ENCODE measurements at places on chromosomes 5 and 9. TPM values are rescaled to one million over a fixed set of nuclear protein-coding genes. Genes with fewer than 3 reads are reported as not detected.

CACFD1 gene
- total RNA-seq = 37.3 TPM

ENTREP1 gene
- 8.6 TPM for total RNA-seq

SLC34A1 gene
- total RNA-seq = 0.91 TPM

SPINK7 gene
- not detected for total RNA-seq

DNA sequence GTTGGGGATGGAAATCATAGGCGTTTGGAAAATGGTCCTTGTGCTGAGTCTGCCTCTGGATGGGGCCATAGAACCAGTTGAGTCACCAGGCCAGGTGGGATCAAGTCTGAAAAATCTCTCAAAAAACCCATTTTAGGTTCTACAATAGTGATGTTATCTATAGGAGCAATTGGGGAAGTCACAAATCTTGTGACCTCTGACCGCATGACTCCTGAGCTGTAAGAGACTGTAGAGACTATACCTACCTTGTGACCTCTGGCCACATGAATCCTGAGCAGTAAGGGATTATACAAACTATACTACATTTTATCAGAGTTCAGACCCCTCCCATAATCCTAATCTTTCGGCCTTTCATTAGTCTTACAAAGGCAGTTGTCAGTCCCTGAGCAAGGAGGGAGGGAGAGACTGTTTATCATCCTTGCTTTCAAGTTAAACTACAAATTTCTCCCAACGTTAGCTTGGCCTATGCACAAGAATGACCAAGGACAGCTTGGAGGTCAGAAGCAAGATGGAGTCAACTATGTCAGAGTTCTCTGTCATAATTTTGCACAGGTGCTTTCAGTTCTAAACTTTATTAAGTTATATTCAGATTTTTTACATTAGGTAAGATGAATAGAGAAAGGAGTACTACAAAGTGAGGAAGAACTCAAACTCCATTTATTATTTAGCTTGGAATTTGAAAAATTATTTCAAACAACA is 11.5 kb upstream of the JMY start:
- H3K4me1 ChIP-seq = no peaks in the 10 kb centered on the region
- H3K27ac ChIP-seq = no peak overlapping the region

DNA sequence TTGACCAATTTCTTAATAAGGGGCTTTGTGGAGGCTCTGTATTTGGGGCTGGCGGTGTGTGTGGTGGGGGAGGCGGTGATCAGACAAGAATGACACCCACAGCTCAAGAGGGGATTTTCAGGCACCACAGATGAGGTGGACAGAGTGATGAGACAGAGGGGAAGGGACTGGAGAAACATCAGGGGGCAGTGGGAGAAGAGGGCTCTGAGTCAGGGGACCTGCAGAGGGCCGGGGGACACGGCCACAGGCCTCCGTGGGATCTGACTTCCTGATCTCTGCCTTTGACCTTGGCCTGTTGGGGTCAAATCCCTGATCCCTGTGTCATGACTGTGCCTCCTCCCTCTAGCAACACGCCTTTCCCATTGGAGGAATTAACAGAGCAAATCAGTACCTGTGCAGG is 197.7 kb downstream of the C9orf50 start:
- DNase-seq = no peak
- H3K36me3 ChIP-seq = no peaks in the 10 kb centered on the region
- no peak overlapping the region for H3K27ac ChIP-seq
- peaks cover 11% of the 10 kb centered on the region for H3K4me1 ChIP-seq
- no peaks in the 10 kb centered on the region for H3K27me3 ChIP-seq

DNA sequence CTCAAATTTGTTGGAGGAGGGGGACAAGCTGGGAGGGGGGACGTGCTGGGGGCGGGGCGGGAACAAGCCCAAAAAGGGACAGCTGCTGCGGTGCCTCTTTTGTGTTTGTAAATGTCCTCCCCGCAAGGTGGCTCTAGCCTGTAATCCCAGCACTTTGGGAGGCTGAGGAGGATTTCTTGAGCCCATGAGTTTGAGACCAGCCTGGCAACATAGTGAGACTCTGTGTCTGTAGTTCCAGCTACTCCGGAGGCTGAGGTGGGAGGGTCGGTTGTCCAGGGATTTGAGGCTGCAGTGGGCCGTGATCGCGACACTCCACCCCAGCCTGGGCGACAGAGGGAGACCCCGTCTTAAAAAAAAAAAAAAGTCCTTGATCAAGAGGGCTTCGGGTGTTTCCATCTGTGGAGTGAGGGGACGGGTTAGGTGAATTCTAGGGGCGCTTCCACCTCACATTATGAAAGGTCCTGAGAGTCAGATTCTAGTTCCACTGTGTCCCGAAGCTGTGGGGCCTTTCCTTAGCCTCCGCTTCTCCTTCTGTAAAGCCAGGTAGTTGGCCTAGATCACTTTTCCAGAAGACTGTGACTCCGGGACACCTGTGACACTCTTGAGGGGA is 779 bp upstream of the CTNNA1 start:
- H3K4me3 ChIP-seq = peak overlapping the region; percentile 61
- H3K36me3 ChIP-seq = peaks cover 4% of the 10 kb centered on the region
- H3K27me3 ChIP-seq = no peaks in the 10 kb centered on the region
- H3K4me1 ChIP-seq = no peaks in the 10 kb centered on the region
- DNase-seq = peak; percentile 67

DNA sequence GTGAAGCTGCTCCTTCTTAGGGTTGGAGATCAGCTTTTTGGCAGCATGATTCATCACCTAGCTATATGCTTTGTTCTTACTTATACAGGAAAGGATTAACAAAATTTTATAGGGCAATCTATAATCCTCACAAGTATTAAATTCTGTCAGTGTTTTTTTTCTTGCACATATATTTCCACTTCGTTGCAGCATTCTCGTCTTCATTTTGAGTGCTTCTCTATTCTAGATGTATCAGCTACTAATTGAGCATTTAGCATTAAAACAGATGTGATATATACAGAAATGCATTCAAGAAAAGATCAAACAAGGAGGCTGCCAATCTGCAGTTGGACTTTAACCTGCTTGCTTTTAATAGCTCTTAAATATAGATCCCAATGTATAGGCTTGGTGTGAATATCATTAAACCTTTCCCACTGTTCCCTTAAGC is 3.6 kb upstream of the CTXN3 start:
- no peak overlapping the region for H3K27ac ChIP-seq
- no peaks in the 10 kb centered on the region for H3K4me1 ChIP-seq
- no peak for DNase-seq

- no peaks in the 10 kb centered on the region for H3K36me3 ChIP-seq
- H3K27me3 ChIP-seq = no peaks in the 10 kb centered on the region
- no peak overlapping the region for H3K27ac ChIP-seq
- no peak overlapping the region for H3K4me3 ChIP-seq
- no peak for DNase-seq
Observed at GRCh38 chr5:30997681-30998080, 195.8 kb upstream of the CDH6 start.

DNA sequence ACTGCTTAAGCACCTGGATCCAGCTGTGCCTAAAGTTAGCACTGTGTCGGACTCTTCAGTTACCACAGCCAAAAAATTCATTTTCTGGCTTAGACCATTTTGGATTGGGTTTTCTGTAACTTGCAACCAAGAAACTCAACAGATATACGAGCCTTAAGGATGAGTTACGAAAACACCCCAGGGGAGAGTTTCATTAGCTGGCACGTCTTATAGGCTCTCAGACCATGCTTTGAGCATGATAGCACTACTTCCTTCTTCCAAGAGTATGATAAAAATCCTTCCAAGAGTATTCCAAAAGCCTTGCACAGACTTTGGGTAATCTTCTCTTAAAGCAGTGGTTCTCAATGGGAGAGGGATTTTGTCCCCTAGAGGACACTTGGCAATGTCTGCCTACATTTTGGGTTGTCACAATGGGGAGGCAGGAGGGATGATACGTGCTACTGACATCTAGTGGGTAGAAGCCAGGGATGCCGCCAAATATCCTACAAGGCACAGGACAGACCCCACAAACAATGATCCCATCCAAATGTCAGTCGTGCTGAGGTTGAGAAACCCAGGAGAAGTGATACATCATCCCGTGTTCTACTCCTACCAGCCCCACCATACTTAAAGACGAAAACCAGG is 64.8 kb downstream of the SMIM23 start:
- DNase-seq = peak; percentile 26
- no peaks in the 10 kb centered on the region for H3K27me3 ChIP-seq
- no peaks in the 10 kb centered on the region for H3K36me3 ChIP-seq
- H3K4me1 ChIP-seq = no peaks in the 10 kb centered on the region
- no peak overlapping the region for H3K27ac ChIP-seq
- H3K4me3 ChIP-seq = no peak overlapping the region

- DNase-seq = no peak
- no peaks in the 10 kb centered on the region for H3K36me3 ChIP-seq
- H3K4me3 ChIP-seq = no peak overlapping the region
- H3K27ac ChIP-seq = no peak overlapping the region
- H3K4me1 ChIP-seq = no peaks in the 10 kb centered on the region
- no peaks in the 10 kb centered on the region for H3K27me3 ChIP-seq
Observed at GRCh38 chr9:82128011-82128696, 139.6 kb downstream of the SPATA31D1 start.

GRCh38 chr5:130077007-130077406 is 172.7 kb downstream of the CHSY3 start:
- DNase-seq = no peak
- no peak overlapping the region for H3K27ac ChIP-seq
- H3K4me1 ChIP-seq = no peaks in the 10 kb centered on the region
- H3K27me3 ChIP-seq = no peaks in the 10 kb centered on the region
- H3K4me3 ChIP-seq = no peak overlapping the region

DNA sequence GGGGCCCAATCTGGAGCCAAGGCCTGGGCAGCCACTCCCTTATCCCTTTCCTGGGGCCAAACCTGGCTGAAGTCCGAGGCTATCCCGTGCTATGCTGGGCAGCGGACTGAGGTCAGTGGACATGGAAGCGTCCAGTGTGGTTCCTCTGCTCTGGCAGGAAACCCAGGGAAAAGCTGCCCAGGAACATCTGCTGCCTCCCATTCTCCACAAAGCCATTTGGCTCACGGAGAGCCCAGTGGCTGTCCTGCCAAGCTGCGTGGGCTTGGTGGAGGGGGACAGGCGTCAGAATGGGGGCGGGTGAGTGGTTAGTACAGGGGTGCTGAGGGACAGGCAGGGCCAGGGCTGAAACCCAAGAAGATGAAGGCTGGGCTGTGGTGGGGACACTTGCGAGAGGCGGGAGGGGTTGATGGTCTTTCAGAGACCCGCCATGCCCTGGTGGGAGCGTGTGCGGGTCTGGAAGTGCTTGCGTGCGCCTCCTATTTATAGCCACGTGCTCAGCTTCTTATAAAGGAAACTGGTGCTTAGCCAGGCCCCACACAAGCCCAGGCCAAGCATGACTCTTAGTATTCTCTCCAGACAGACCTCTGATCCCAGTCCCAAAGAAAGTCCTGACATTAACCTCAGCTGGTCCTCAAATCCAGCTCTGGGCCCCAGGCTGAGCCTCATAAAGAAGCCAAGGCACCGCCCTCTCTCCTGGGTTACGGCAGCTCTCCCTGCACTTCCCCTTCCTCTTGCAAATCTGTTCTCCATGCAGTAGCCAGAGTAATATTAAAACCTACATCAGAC is 9.4 kb upstream of the SLC6A7 start:
- peak overlapping the region; percentile 68 for H3K27ac ChIP-seq
- DNase-seq = no peak
- peaks cover 4% of the 10 kb centered on the region for H3K4me1 ChIP-seq
- no peak overlapping the region for H3K4me3 ChIP-seq
- H3K36me3 ChIP-seq = no peaks in the 10 kb centered on the region

DNA sequence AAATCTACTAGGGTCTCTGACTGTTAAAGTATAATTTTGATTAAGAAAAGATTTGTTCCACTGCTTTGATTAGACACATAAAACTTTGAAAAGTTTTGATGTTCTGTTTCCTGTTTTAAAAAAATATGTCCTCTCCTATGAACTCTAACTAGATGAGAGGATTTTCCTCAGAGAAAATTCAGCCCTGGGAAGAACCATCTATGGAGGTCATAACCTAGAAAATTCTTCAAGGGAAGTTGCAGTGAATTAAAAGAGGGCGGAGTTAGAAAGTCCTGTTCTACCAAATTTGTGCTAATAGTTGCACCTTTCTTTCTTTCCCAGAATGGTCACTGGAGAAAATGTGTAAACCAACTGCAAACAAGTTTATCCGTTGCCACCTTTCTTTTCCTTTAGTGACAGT is 27.7 kb downstream of the PIK3R1 start:
- no peaks in the 10 kb centered on the region for H3K36me3 ChIP-seq
- H3K4me1 ChIP-seq = peaks cover 3% of the 10 kb centered on the region
- H3K27me3 ChIP-seq = no peaks in the 10 kb centered on the region

DNA sequence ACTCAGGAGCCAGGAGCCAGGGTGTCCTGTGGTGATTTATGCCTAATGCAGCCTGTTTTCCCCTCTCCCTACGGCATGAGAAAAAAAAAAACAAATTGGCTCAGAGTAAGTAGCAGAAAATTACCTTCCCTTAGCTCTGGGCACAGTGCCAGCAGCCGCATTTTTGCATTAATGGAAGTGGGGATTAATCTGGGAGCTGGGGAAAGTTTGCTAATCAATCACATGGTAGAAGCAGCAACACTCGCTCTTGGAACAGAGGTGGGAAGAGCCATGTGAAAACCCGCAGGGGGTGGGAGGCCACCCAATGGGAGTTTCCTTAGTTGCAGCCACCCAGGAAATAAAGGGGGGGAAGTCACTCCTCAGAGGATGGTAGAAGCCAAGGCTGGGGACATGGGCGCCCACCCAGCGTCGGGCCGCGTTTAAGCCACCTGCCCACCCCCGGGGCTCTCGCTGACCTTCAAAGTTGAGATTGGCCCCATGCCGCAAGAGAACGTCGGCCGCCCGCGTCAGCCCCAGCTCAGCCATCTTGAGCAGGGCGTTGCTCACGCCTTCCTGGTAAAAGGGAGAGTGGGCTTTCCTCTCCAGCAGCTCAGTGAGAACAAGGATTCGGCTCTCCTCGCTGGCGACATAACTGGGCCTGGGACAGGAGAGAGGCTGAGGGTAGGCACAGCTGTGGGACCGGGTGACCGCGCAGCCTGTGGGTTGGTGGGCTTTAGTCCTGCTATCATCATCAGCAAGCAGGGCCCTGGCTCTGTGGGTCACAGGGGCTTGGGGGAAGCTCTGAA is 1.7 kb downstream of the ASB6 start:
- peaks cover 18% of the 10 kb centered on the region for H3K36me3 ChIP-seq
- H3K27me3 ChIP-seq = no peaks in the 10 kb centered on the region
- H3K4me1 ChIP-seq = no peaks in the 10 kb centered on the region
- peak overlapping the region; percentile 23 for H3K27ac ChIP-seq
- peak overlapping the region; percentile 90 for H3K4me3 ChIP-seq

DNA sequence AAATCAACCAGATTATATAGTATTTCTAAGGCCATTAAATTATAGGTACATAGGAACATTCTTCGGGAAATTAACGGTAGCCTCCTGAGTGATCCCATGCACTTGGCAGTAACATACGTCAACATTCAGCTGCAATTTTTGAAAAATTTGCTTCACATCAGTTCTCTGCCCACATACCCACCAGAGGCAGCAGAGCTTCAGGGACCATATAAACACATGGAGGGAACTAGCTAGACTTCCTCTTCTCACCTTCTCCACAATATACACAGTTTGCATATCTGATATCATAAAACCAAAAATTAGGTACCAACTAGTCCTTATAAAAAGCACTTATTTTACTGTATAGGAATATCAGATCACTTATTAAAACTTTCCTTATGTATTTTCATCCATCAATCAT is 4.8 kb downstream of the PSIP1 start:
- H3K27ac ChIP-seq = no peak overlapping the region
- H3K36me3 ChIP-seq = peaks cover 5% of the 10 kb centered on the region
- no peaks in the 10 kb centered on the region for H3K4me1 ChIP-seq
- no peak for DNase-seq

- H3K4me3 ChIP-seq = no peak overlapping the region
- no peaks in the 10 kb centered on the region for H3K27me3 ChIP-seq
- H3K36me3 ChIP-seq = no peaks in the 10 kb centered on the region
- H3K27ac ChIP-seq = no peak overlapping the region
- no peak for DNase-seq
- no peaks in the 10 kb centered on the region for H3K4me1 ChIP-seq
Observed at GRCh38 chr5:74259572-74259971, 381.0 kb downstream of the ENC1 start.

Data from kidney (tissue), 22 donors.